ENCODE measurements at places on chromosomes 6 and 20.

DNA sequence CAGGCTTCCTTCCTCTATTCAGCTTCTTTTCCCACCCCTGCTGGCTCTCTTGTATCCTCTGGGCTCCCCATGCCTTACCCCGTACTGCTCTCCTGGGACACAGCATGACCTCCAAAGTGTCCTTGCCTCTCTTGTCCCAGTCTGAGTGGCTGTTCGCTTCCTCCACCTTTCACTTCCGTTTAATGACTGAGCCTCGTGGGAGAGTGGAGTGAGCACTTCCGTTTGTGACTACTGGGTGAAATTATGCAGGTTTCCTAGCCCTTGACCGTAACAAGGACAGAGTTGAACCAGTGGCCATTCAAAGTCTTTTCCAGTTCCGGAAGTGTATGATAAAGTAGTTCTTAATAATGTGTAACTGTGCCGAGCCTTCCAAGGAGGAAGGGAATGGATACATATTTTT lies 109.2 kb downstream of the ARID1B start:
- no peak for DNase-seq

DNA sequence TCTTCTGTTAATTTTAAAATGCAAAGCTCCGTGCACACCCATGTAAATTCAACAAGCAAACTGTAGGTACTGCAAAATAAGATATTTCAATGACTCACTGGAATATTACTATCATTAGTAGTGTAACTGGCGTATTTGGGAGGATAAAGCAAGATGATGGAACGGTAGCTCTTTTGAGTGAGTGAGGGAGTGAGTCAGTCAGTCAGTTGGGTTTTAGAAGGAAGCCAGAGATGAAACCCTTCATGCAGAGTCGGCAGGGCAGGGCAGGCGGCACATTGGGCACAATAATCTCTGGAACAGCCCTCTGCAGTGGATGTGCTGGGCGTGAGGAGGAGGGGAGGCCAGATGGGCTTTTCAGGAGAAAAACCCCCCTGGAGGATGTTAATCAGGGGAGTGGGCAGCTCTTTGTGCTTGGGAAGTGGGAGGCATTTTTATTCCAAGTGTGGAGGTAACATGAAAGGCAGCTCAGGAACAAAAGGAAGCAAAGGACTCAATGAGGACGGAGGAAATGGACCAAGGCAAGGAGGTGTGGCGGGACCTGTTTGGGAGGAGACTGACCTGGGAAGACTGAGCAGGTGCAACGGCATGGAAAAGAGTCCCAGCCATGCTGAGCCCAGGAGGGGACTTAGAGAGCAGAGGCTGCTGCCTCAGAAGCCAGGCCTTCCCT lies 171.2 kb downstream of the ZDHHC14 start:
- no peak for DNase-seq

- DNase-seq, result no peak
Measured at GRCh38 chr6:138393871-138394783, 9.9 kb upstream of the HEBP2 start.

DNA sequence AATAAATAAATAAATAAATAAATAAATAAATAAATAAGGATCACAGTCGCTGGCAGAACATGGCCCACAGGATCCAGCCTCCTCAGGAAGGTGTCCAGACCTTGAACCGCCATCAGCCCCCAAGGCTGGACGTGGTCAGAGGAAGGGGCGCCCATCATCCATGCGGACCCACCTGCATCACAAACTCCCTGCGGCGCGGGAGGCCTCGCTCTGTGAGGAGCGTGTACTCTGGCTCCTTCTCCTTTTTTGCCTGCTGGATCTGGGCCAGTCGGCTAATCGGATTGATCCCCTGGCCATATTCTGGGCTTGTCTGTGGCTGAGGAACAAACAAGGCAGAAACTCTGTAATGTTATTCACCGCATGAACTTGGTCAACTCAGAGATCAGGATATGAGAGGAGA lies 65.2 kb downstream of the STAU1 start:
- no peak for DNase-seq

DNA sequence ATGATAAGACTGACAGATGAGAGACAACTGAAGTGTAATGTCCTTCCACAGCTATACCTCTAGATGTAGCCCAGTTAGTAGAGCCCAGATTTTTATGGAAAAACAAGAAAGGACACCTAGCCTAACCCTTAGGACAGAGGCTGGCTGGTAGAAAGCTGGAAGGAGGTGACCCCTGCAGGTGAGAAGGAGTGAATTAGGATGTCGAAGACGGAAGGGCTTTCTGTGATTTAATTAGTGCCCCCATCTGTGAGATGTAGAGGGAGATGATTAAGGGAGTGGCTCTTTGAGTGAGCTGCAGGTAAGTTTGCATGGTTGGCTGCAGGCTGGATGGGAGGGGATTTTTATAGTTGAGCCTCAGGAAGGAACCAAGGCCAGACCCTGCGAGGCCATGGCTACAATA lies 82.8 kb downstream of the GFRA4 start:
- DNase-seq, result no peak

DNA sequence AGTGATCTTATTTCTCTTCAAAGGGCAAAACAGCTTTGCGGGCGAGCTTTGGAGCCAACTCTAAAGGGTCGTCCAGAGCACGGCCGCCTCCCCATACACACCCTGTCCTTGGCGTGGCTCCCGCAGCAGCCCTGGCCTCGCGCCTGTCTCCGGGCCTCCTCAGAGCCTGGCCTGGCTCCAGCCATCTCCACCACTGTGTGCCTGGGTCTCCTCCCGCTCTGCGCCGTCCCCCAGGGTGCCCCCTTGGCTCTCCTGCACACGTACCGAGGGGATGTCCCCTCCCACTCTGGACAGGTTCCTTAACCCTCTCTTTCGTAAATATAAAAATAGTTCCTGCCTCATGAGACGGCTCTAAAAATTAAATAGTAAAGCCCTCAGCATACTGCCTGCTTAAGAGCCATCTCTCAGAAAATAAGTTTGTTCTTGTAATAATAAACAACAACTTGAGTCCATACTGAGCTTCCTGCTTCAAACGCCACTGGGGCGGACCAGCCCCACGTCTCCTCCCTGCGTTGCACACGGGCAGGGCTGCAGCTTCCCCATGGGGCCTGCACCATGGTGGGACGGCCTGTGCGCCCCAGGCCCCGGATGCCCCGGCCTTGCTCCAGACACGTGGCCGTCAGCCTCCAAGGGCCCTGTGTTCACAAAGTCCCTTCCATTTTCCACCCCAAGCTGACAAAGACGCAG lies 226.2 kb downstream of the TTLL2 start:
- peak; percentile 93 for DNase-seq

DNA sequence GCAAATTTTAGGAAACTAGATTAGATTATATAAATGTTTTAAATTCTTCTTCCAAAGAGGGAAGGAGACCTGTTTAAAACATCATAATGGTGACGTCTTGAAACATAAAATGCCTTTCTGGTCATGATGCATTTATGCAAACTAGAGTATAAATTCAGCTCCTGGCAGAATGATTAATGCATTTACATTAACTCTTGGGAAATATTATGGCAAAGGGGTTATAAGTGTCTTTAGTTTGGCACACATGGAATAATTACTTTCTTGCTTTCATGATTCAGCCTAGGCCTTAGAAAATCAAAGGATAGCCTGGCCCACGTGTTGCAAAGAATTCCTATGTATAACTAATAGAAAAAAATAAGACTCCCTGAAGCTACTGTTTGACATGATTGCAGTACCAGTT lies 639.2 kb downstream of the RFPL4B start:
- no peak for DNase-seq

- DNase-seq, result no peak
Measured at GRCh38 chr6:8110117-8110721, 7.9 kb upstream of the EEF1E1 start.

DNA sequence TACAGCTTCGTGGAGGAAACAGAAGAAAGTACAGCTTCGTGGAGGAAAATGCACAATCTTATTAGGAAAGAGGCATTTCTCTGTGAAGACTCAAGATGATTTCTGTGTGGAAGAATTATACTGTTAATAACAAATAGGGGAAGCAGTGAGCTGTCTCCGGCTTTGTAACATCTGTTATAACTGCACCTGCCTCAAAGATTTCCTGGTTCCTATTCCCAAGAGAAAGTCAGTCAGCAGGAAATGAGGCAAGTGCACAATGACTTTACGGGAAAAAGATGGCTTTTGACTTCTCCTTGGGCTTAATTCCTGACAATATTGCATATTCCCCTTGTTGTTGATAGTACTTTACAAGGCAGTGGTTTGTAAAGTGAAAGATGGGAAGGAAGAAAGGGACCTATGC lies 538.5 kb downstream of the BMP2 start:
- no peak for DNase-seq

Measured in sigmoid colon (tissue), 7 donors.